Subcutaneous preadipocyte (primary cell): ENCODE measurements at places on chromosomes 7 and 10. TPM values are rescaled to one million over a fixed set of nuclear protein-coding genes. Genes with fewer than 3 reads are reported as not detected.

Gene NKX1-2
- total RNA-seq = not detected in 2 replicates

Gene SGCE
- 65.5 and 65.8 TPM in 2 replicates for total RNA-seq

Gene CALCR
- total RNA-seq = not detected in 2 replicates

Gene CPVL
- 0.98 and 2.6 TPM in 2 replicates for total RNA-seq

Gene LRRD1
- under 0.01 and 0.20 TPM in 2 replicates for total RNA-seq

Gene ATOH7
- total RNA-seq = under 0.01 TPM in 1 of 2 replicates, not detected in the other

Gene ARHGEF35
- 0.20 and 0.73 TPM in 2 replicates for total RNA-seq

Gene BET1
- 18.7 and 25.2 TPM in 2 replicates for total RNA-seq

Gene CLDN15
- total RNA-seq = 3.3 and 5.9 TPM in 2 replicates

Gene SSC4D
- total RNA-seq = 0.39 and 1.1 TPM in 2 replicates

Gene PVRIG
- total RNA-seq = not detected in 2 replicates

Gene SLC29A4
- 0.59 and 0.73 TPM in 2 replicates for total RNA-seq

Gene CALML3
- total RNA-seq = not detected in 2 replicates

Gene SEMA3A
- 5.1 and 43.0 TPM in 2 replicates for total RNA-seq

Gene CALHM3
- 0.39 and 1.1 TPM in 2 replicates for total RNA-seq

Gene CCZ1B
- 23.3 and 37.1 TPM in 2 replicates for total RNA-seq

Gene MGAM2
- total RNA-seq = not detected in 2 replicates

Gene CHN2
- total RNA-seq = under 0.01 and 0.78 TPM in 2 replicates

Gene TMEM130
- total RNA-seq = not detected in 2 replicates

Gene PRLHR
- not detected in 2 replicates for total RNA-seq

Gene STEAP4
- 155 and 477 TPM in 2 replicates for total RNA-seq

Gene RTKN2
- total RNA-seq = 0.37 and 0.39 TPM in 2 replicates

Gene SKAP2
- 21.7 and 25.4 TPM in 2 replicates for total RNA-seq

Gene TRIM50
- total RNA-seq = not detected in 2 replicates

Gene ADRA2A
- total RNA-seq = 1.5 TPM in 1 of 2 replicates, not detected in the other

Gene MDFIC
- total RNA-seq = 44.8 and 56.1 TPM in 2 replicates

Gene RAB19
- not detected in 2 replicates for total RNA-seq

Gene ANK3
- total RNA-seq = 4.0 and 5.7 TPM in 2 replicates

Gene PRPS1L1
- total RNA-seq = not detected in 2 replicates

Gene XRCC2
- 3.7 and 9.2 TPM in 2 replicates for total RNA-seq

Gene COL13A1
- 1.1 and 4.3 TPM in 2 replicates for total RNA-seq

Gene PTN
- total RNA-seq = 0.20 and 0.37 TPM in 2 replicates
